ENCODE measurements at places on chromosomes 13 and 19.

DNA sequence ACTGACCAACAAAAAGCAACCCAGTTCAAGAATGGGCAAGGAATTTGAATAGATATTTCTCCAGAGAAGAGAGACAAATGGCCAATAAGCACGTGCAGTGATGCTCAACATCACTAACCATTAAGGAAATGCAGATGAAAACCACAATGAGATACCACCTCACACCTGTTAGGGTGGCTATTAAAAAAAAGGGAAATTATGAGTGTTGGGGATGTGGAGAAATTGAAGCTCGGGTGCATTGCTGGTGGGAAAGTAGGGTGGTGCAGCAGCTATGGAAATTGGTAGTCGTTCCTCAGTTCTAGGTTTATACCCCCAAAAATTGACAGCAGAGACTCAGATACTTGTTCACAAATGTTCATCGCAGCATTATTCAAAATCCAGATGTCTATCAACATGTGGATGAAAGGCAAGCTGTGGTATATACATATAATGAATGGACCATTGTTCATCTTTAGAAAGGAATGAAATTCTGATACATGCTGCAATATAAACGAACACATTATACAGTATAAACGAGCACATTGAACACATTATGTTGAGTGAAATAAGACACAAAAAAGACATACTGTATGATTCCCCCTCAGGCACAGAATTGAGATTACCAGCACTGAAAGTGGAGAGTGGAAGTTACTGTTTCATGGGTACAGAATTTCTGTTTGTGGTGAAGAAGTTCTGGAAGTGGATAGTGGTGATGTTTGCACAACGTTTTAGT lies 927 bp downstream of the CHAMP1 start:
- no peaks in the 10 kb centered on the region for H3K27me3 ChIP-seq
- H3K27ac ChIP-seq: peak overlapping the region; percentile 83
- DNase-seq: no peak
- H3K36me3 ChIP-seq: peaks cover 28% of the 10 kb centered on the region

- H3K36me3 ChIP-seq: no peaks in the 10 kb centered on the region
- H3K27me3 ChIP-seq: peaks cover 13% of the 10 kb centered on the region
- DNase-seq: no peak
- H3K27ac ChIP-seq: no peak overlapping the region
- no peak overlapping the region for H3K4me3 ChIP-seq
- no peaks in the 10 kb centered on the region for H3K4me1 ChIP-seq
Observed at GRCh38 chr19:39805104-39805503, 26.4 kb downstream of the LEUTX start.

GRCh38 chr19:2631213-2631821 lies 71.2 kb downstream of the GNG7 start:
- peaks cover 41% of the 10 kb centered on the region for H3K4me1 ChIP-seq
- H3K27me3 ChIP-seq: no peaks in the 10 kb centered on the region
- H3K27ac ChIP-seq: peak overlapping the region; percentile 25
- peaks cover 20% of the 10 kb centered on the region for H3K36me3 ChIP-seq
- DNase-seq: no peak

- no peaks in the 10 kb centered on the region for H3K36me3 ChIP-seq
- H3K27me3 ChIP-seq: peaks cover 23% of the 10 kb centered on the region
- no peaks in the 10 kb centered on the region for H3K4me1 ChIP-seq
- H3K27ac ChIP-seq: no peak overlapping the region
Observed at GRCh38 chr13:43916828-43917227, 37.1 kb downstream of the LACC1 start.

DNA sequence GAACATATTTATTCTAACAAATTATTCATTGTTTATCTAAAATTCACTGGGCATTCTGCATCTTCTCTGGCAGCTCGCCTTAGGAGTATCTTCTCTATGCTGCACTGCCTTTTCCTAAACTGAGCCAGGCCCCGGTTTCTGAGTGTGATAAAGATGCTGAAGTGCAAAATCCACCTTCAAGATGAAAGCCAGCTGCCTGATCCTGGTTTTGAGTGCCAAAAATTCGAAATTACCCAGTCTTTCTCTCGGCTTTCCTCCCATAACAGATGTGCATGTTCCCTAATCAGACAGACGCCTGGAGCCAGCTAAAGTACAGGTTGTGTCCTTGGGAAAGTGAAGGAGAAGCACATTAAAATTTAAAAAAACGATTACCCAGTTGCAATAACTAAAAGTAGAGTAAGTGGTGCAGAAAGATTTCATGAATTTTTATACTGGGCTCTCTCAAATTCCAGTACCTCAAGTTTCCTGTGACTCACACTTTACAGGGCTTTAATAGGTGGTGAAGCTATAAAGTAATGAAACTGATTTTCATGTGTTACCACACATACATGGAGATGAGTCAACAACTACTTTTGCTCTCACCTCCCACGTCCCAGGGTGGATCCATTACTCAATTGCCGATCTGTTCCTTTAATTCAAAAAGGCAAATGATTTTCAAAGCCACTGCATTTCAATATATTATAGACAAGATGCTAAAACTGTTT lies 65.0 kb upstream of the GTF2F2 start:
- H3K4me3 ChIP-seq: no peak overlapping the region
- DNase-seq: no peak
- H3K27ac ChIP-seq: no peak overlapping the region
- H3K36me3 ChIP-seq: no peaks in the 10 kb centered on the region
- peaks cover 21% of the 10 kb centered on the region for H3K27me3 ChIP-seq

GRCh38 chr13:60062502-60062901 lies 101.2 kb downstream of the DIAPH3 start:
- no peaks in the 10 kb centered on the region for H3K27me3 ChIP-seq
- peaks cover 1% of the 10 kb centered on the region for H3K36me3 ChIP-seq
- DNase-seq: no peak
- no peak overlapping the region for H3K4me3 ChIP-seq

GRCh38 chr13:24042710-24043440 lies 117.6 kb upstream of the SPATA13 start:
- peaks cover 17% of the 10 kb centered on the region for H3K4me1 ChIP-seq
- H3K36me3 ChIP-seq: no peaks in the 10 kb centered on the region
- no peak overlapping the region for H3K4me3 ChIP-seq
- DNase-seq: no peak
- no peak overlapping the region for H3K27ac ChIP-seq

DNA sequence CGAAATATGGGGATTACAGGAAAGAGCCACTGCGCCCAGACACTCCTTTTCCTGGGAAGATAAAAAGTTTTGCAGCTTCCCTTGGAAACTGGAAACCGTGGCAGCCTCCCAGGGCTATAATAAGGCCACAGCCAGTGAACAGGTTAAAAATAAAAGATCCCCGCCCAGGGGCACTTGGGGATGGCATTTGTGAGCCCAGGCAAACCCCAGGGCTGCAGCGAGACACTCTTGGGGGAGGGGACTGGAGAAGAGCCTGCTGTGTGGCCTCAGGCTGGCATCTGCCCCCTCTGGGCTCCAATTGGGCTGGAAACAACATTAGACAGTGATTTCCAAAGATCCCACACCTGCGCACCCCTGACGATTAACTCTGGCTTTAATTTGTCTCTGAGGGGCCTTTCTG lies 11.2 kb downstream of the FEM1A start:
- peaks cover 3% of the 10 kb centered on the region for H3K36me3 ChIP-seq
- no peak for DNase-seq
- no peak overlapping the region for H3K27ac ChIP-seq
- H3K4me1 ChIP-seq: peaks cover 1% of the 10 kb centered on the region

GRCh38 chr13:30615866-30616541 lies 1.7 kb upstream of the USPL1 start:
- H3K27me3 ChIP-seq: no peaks in the 10 kb centered on the region
- no peak overlapping the region for H3K4me3 ChIP-seq
- H3K36me3 ChIP-seq: peaks cover 10% of the 10 kb centered on the region
- peak; percentile 39 for DNase-seq
- no peak overlapping the region for H3K27ac ChIP-seq

Data from activated CD4-positive, alpha-beta T cell treated with anti-CD3 and anti-CD28 coated beads, Interleukin-2, amount 10 ng/mL, durations not matched to agents 7 days and 5 days (primary cell).